Uterus (tissue), 4 donors: ENCODE measurements at places on chromosomes 13 and 19.

DNA sequence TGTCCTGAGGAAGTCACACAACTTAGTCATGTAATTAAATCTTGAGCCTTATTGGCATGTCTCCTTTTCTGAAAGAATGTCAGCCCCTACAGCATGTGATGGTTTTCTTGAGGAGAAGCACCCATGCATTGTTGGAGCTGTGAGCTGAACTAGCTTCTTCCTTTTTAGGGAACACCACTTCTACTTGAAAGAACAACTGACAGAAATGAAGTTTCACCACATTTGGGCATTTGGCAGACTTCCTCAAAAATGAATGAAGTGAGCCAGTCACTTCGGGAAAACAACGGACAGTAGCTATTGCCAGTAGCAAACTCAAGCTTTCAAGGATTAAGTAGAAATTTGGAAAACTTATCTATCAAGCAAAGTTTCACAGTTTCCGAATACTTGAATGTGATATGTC lies 1351.3 kb downstream of the EFNB2 start:
- no peak overlapping the region for H3K4me3 ChIP-seq
- no peaks in the 10 kb centered on the region for H3K27me3 ChIP-seq
- DNase-seq = no peak
- H3K4me1 ChIP-seq = no peaks in the 10 kb centered on the region
- no peak overlapping the region for H3K27ac ChIP-seq

DNA sequence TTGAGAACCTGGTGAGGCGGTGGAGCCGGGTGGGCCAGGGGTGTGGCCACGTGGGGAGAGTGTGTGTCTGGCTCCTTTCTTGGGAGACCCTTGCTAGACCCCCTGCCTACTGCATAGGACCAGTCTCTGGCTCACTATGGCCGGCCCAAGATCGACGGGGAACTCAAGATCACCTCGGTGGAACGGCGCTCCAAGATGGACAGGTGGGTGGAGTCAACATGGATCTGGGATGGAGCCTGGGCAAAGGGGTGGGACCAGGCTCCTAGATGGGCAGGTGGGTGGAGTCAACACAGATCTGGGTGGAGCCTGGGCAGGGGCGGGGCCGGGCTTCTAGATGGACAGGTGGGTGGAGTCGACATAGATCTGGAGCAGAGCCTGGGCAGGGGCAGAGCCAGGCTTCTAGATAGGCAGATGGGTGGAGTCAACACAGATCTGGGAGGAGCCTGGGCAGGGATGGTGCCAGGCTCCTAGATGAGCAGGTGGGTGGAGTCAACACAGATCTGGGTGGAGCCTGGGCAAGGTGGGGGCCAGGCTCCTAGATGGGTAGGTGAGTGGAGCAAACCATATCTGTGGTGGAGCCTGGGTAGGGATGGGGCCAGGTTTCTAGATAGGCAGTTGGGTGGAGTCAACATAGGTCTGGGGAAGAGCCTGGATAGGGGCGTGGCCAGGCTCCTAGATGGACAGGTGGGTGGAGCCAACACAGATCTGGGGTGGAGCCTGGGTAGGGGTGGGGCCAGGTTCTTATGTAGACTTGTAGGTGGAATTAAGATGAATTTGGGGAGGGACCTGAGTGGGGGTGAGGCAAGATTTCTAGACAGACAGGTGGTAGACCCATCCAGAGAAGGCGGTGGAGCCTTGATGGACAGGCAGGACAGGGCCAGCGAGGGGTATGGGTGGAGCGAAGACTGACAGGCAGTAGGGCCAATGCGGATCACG lies 56.5 kb downstream of the VAV1 start:
- no peaks in the 10 kb centered on the region for H3K36me3 ChIP-seq
- H3K4me1 ChIP-seq = no peaks in the 10 kb centered on the region
- H3K4me3 ChIP-seq = no peak overlapping the region
- no peak overlapping the region for H3K27ac ChIP-seq
- H3K27me3 ChIP-seq = no peaks in the 10 kb centered on the region
- no peak for DNase-seq

DNA sequence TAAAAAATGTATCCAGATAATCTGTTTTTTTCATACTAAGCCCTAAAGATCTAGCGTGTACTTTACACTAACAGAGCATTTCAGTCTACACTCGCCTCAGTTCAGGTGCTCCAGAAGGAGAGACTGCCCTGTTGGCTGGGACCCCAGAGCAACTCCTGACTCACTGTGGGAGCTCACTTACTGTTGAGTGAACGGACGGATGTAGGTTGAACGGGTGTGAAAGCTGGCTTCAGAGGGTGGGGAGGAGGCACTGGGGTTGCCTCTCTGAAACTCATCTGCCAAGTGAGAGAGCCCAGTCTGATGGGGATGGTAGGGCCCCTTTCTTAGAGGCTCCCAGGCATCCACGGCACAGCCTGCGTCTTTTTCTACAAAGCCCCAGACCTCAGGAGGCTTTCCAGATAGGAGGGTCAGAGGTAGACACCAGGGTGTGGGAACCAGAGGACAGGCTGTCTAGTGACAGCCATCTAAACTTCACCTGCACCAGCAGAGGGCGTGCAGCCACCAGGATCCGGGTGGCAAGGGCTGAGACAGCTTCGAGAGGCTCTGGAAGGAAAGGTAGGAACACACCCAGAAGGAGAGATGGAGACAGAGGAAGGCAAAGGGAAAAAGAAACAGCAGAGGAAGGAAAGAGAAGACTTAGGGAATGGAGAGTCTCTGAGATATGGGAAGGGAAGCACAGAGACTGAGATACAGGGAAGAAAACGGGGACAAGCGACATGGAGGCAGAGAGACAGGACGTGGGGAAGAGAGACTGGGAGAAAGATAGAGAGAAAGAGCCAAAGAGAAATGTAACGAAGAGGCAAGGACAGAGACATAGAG lies 3.7 kb downstream of the KASH5 start:
- no peaks in the 10 kb centered on the region for H3K27me3 ChIP-seq
- no peaks in the 10 kb centered on the region for H3K4me1 ChIP-seq
- H3K4me3 ChIP-seq = no peak overlapping the region
- no peak overlapping the region for H3K27ac ChIP-seq
- DNase-seq = peak; percentile 75

GRCh38 chr13:29436721-29437280 lies 158.7 kb downstream of the SLC7A1 start:
- H3K27me3 ChIP-seq = no peaks in the 10 kb centered on the region
- no peak overlapping the region for H3K4me3 ChIP-seq
- DNase-seq = no peak
- H3K4me1 ChIP-seq = peaks cover 11% of the 10 kb centered on the region
- H3K36me3 ChIP-seq = no peaks in the 10 kb centered on the region

- DNase-seq = peak; percentile 33
- no peak overlapping the region for H3K4me3 ChIP-seq
- H3K36me3 ChIP-seq = no peaks in the 10 kb centered on the region
- H3K27me3 ChIP-seq = peaks cover 40% of the 10 kb centered on the region
- H3K27ac ChIP-seq = no peak overlapping the region
Observed at GRCh38 chr19:45670670-45671453, 2.8 kb downstream of the GIPR start.

GRCh38 chr19:49423071-49423984 lies at the start of gene PTH2:
PTH2 (minus strand) TSS chr19:49423441; CDS start chr19:49423339, 102 bp downstream.
- no peak within 1 kb of the TSS for H3K4me3 ChIP-seq
- H3K4me1 ChIP-seq = peaks cover 17% of the 10 kb centered on the region
- no peak for DNase-seq
- no peak within 1 kb of the TSS for H3K27ac ChIP-seq

DNA sequence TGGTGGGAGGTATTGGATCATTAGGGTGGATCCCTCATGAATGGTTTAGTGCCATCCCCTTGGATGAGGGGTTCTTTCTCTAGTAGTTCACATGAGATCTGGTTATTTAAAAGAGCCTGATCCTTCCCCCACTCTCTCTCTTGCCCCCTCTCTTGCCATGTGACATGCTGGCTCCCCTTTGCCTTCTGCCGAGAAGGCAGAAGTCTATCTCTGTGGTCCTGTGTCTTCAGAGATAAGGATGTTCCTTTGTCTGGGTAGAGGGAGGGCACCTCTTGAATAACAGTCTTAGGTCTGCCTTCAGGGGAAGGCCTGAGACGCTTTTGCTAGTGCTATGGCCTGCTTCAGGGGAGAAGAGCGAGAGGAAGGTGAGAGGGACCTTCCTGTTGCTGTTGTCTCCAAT lies 2.0 kb upstream of the ZDHHC20 start:
- no peaks in the 10 kb centered on the region for H3K36me3 ChIP-seq
- DNase-seq = no peak
- H3K27ac ChIP-seq = no peak overlapping the region
- H3K27me3 ChIP-seq = no peaks in the 10 kb centered on the region
- H3K4me3 ChIP-seq = no peak overlapping the region

- H3K27ac ChIP-seq = peak overlapping the region; percentile 99
- H3K36me3 ChIP-seq = no peaks in the 10 kb centered on the region
- no peaks in the 10 kb centered on the region for H3K4me1 ChIP-seq
- no peaks in the 10 kb centered on the region for H3K27me3 ChIP-seq
- DNase-seq = peak; percentile 73
- no peak overlapping the region for H3K4me3 ChIP-seq
Observed at GRCh38 chr19:11096210-11096841, 7.1 kb downstream of the LDLR start.

DNA sequence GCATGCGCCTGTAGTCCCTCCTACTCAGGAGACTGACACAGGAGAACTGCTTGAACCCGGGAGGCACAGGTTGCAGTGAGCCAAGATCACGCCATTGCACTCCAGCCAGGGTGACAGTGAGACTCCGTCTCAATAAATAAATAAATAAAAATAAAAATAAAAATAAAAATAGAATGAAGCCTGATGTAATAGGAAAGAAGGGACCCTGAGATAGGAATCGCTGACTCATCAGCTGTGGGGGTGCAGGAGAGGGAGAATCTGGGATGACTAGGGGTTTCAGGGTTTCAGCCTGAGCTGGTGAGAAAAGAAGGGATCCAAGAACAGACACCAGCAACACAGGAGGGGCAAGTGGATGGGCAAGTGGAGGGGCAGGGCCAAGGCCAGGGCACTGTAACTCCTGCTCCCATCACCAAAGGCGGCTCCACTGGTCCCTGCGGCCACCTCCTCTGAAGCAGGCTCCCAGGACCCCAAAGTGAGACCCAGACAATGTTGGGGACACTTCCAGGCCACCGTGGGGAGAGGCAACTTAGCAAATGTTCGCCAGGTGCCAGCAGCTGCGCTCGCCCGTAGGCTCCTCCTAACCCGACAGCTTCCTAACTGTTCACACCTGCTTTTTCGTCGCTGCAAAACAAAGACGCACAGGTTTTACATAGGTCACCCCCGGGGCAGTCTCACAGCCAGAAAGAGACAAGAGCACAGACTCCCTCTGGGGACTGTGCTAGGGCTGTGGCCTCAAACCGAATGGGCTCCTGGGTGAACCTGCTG lies 1.2 kb downstream of the HAUS8 start:
- H3K4me3 ChIP-seq = no peak overlapping the region
- no peaks in the 10 kb centered on the region for H3K36me3 ChIP-seq
- no peaks in the 10 kb centered on the region for H3K27me3 ChIP-seq
- peaks cover 5% of the 10 kb centered on the region for H3K4me1 ChIP-seq
- no peak overlapping the region for H3K27ac ChIP-seq
- DNase-seq = no peak

- no peaks in the 10 kb centered on the region for H3K36me3 ChIP-seq
- H3K4me1 ChIP-seq = no peaks in the 10 kb centered on the region
- no peak overlapping the region for H3K27ac ChIP-seq
- no peak for DNase-seq
- H3K4me3 ChIP-seq = no peak overlapping the region
Observed at GRCh38 chr13:41565216-41565615, 107.9 kb downstream of the RGCC start.

GRCh38 chr13:59774491-59774971 lies 389.2 kb downstream of the DIAPH3 start:
- no peaks in the 10 kb centered on the region for H3K36me3 ChIP-seq
- DNase-seq = no peak
- no peaks in the 10 kb centered on the region for H3K27me3 ChIP-seq
- H3K27ac ChIP-seq = no peak overlapping the region
- no peaks in the 10 kb centered on the region for H3K4me1 ChIP-seq
- H3K4me3 ChIP-seq = no peak overlapping the region

GRCh38 chr13:31328549-31329235 lies 128.9 kb downstream of the B3GLCT start:
- peaks cover 13% of the 10 kb centered on the region for H3K4me1 ChIP-seq
- no peak for DNase-seq
- H3K4me3 ChIP-seq = no peak overlapping the region
- no peaks in the 10 kb centered on the region for H3K36me3 ChIP-seq

GRCh38 chr13:59280297-59280696 lies 883.4 kb downstream of the DIAPH3 start:
- H3K27me3 ChIP-seq = no peaks in the 10 kb centered on the region
- no peaks in the 10 kb centered on the region for H3K4me1 ChIP-seq
- no peaks in the 10 kb centered on the region for H3K36me3 ChIP-seq
- H3K27ac ChIP-seq = no peak overlapping the region
- no peak for DNase-seq

DNA sequence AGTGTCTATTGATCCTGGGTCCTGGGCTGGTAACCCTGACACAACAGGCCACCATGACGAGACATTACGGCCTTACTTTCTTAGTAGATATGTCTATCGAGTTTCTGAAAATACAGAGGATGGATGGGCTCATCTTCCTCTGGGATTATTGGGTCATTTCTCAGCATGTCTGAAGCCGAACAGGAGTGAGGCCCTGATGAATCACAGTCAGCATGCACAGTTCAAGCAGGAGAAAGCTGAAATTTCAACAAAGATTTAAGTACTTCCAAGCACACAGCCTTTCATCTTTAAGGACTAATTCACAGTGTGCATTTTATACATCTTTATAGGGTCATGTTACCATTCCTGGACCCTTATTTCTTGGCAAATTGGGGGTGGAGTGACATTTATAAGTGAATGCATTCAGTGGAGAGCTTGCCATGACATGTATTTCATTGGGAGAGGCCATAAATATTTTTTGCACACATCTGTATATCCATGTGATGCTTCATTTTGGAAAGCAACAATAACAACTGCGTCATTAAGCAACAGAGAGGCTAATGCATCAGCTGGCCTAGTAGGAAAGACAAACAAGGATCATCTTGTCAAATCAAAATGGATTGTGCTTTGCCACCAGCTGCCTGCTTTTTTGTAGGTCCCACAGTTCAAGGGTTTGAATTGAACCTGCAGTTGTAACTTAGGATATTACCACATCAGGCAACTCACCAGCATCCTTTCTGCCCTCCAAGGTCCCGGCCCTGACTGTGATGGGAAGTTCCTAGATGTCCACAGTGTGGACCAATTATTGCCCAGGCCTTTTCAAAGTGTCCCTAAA lies 143.5 kb downstream of the DNAJC15 start:
- DNase-seq = no peak
- H3K4me1 ChIP-seq = no peaks in the 10 kb centered on the region
- no peaks in the 10 kb centered on the region for H3K36me3 ChIP-seq
- no peak overlapping the region for H3K27ac ChIP-seq
- H3K4me3 ChIP-seq = no peak overlapping the region

GRCh38 chr19:12244370-12244769 lies 50.3 kb downstream of the ZNF44 start:
- H3K4me3 ChIP-seq = no peak overlapping the region
- DNase-seq = no peak
- H3K27ac ChIP-seq = no peak overlapping the region
- H3K27me3 ChIP-seq = no peaks in the 10 kb centered on the region

- no peak overlapping the region for H3K4me3 ChIP-seq
- H3K36me3 ChIP-seq = no peaks in the 10 kb centered on the region
- no peaks in the 10 kb centered on the region for H3K27me3 ChIP-seq
- no peak overlapping the region for H3K27ac ChIP-seq
- no peak for DNase-seq
Observed at GRCh38 chr19:12936582-12936981, 1.8 kb upstream of the CALR start.
